A549 treated with Hydrocortisone at 1 μM for 4 hours (cell line): ENCODE measurements at places on chromosomes 3 and 15. TPM values are rescaled to one million over a fixed set of nuclear protein-coding genes. Genes with fewer than 3 reads are reported as not detected.

RTP4 gene
- total RNA-seq = not detected in 5 replicates

MNS1 gene
- total RNA-seq = 2.2 to 3.6 TPM (median 2.8 TPM) in 5 replicates

DUOXA2 gene
- total RNA-seq = not detected in 5 replicates

PLAAT1 gene
- total RNA-seq = 0.13 to 0.17 TPM in 2 of 5 replicates, not detected in the others

CP gene
- total RNA-seq = 3.4 to 7.5 TPM (median 6.7 TPM) in 5 replicates

ARPP21 gene
- total RNA-seq = 0.08 to 0.14 TPM in 2 of 5 replicates, not detected in the others

CASR gene
- total RNA-seq = not detected in 5 replicates

KLHL40 gene
- not detected in 5 replicates for total RNA-seq

CX3CR1 gene
- 0.06 to 0.09 TPM (median 0.07 TPM) in 3 of 5 replicates, not detected in the others for total RNA-seq

CLCN2 gene
- 4.2 to 5.7 TPM (median 5.1 TPM) in 5 replicates for total RNA-seq

UNC13C gene
- total RNA-seq = 0.01 TPM in 1 of 5 replicates, not detected in the others

NPRL2 gene
- 12.2 to 13.4 TPM (median 13.4 TPM) in 5 replicates for total RNA-seq

RAD18 gene
- 12.2 to 16.0 TPM (median 15.2 TPM) in 5 replicates for total RNA-seq

GOLGA8T gene
- 0.91 to 1.7 TPM (median 1.6 TPM) in 5 replicates for total RNA-seq

SERINC4 gene
- total RNA-seq = 0.06 to 0.28 TPM (median 0.08 TPM) in 5 replicates

TMEM266 gene
- 0.15 to 0.33 TPM (median 0.23 TPM) in 5 replicates for total RNA-seq

FSD2 gene
- not detected in 5 replicates for total RNA-seq

ENTPD3 gene
- total RNA-seq = 0.03 to 0.05 TPM (median 0.03 TPM) in 3 of 5 replicates, not detected in the others

ULK3 gene
- total RNA-seq = 31.5 to 35.9 TPM (median 33.9 TPM) in 5 replicates

TIMMDC1 gene
- total RNA-seq = 61.0 to 83.4 TPM (median 79.4 TPM) in 5 replicates

IRAK2 gene
- 12.1 to 17.6 TPM (median 15.7 TPM) in 5 replicates for total RNA-seq

PLA2G4D gene
- total RNA-seq = not detected in 5 replicates

CPN2 gene
- total RNA-seq = not detected in 5 replicates

SEMA3G gene
- 0.03 to 0.16 TPM (median 0.06 TPM) in 5 replicates for total RNA-seq

GOLGA8O gene
- 0.13 to 0.33 TPM (median 0.23 TPM) in 5 replicates for total RNA-seq

TP63 gene
- 0.10 to 0.22 TPM (median 0.20 TPM) in 5 replicates for total RNA-seq

EXD1 gene
- total RNA-seq = 0.06 to 0.22 TPM in 2 of 5 replicates, not detected in the others

CMTM8 gene
- total RNA-seq = 9.8 to 13.3 TPM (median 12.0 TPM) in 5 replicates

DGKG gene
- total RNA-seq = 7.0 to 13.9 TPM (median 7.2 TPM) in 5 replicates

FANCD2OS gene
- not detected in 5 replicates for total RNA-seq

GYG1 gene
- 33.1 to 45.4 TPM (median 34.7 TPM) in 5 replicates for total RNA-seq

PLS1 gene
- total RNA-seq = 8.8 to 11.7 TPM (median 10.3 TPM) in 5 replicates

CHST2 gene
- total RNA-seq = 0.84 to 1.1 TPM (median 0.96 TPM) in 5 replicates

GOLGA6A gene
- total RNA-seq = 0.03 to 0.13 TPM (median 0.12 TPM) in 4 of 5 replicates, not detected in the other

HYKK gene
- total RNA-seq = 5.2 to 6.5 TPM (median 5.7 TPM) in 5 replicates

SLC9A9 gene
- total RNA-seq = 0.03 to 0.23 TPM (median 0.15 TPM) in 5 replicates
